ENCODE measurements at places on chromosomes 3 and 15. TPM values are rescaled to one million over a fixed set of nuclear protein-coding genes. Genes with fewer than 3 reads are reported as not detected.
A peak's percentile ranks its signal among the peaks of the same experiment; 100 is the strongest.

The FILIP1L gene
- total RNA-seq, result 17.6 TPM

The TAMM41 gene
- 33.7 TPM for total RNA-seq

The ARRDC4 gene
- 19.0 TPM for total RNA-seq

The ST3GAL6 gene
- total RNA-seq, result 9.9 TPM

The NKIRAS1 gene
- total RNA-seq, result 11.9 TPM

The SLC38A3 gene
- not detected for total RNA-seq

The CAV3 gene
- total RNA-seq, result not detected

The CSPG4 gene
- 10.0 TPM for total RNA-seq

The PCYT1A gene
- 128 TPM for total RNA-seq

The B3GALNT1 gene
- 10.9 TPM for total RNA-seq

The MTFMT gene
- 25.9 TPM for total RNA-seq

The PRR20G gene
- not detected for total RNA-seq

The USP19 gene
- total RNA-seq, result 59.5 TPM

The PRRT3 gene
- 2.4 TPM for total RNA-seq

The VEPH1 gene
- total RNA-seq, result 2.4 TPM

The TRPM1 gene
- not detected for total RNA-seq

DNA sequence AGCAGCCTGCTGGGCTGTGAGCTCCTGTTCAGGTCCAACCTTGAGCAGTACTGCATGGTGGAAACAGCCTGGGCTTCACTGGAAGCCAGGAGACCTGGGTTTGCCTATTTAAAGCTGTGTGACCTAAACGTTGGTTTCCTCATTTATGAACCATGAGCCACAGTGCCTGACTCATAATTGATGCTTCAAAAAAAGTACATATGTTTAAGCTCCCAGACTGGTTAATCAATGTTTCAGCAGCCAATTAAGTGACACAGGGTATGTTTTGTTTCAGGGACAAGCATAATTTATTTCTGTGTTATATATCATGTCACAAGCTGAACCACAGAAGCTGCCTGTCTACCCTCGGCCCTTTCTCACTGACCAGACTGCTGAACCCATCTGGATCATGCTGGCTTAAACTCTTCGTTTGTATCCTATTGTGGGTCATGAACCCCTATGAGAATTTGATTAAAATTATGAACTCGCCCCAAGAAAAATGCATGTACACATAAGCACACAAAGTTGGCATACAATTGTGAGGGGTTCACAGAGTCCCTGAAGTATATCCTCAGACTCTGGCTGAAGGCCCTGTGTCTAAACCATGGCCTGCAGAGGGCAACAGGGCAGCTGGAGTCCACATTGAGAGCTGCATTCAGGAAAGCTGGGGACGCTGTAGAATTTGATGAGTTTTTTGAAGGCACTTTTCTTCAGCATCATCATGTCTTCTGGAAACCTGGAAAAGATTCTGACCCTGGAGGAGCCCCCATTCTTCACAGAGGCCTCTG is 23.7 kb downstream of the HDC start:
- H3K4me1 ChIP-seq, result no peaks in the 10 kb centered on the region
- DNase-seq, result no peak
- no peaks in the 10 kb centered on the region for H3K36me3 ChIP-seq

DNA sequence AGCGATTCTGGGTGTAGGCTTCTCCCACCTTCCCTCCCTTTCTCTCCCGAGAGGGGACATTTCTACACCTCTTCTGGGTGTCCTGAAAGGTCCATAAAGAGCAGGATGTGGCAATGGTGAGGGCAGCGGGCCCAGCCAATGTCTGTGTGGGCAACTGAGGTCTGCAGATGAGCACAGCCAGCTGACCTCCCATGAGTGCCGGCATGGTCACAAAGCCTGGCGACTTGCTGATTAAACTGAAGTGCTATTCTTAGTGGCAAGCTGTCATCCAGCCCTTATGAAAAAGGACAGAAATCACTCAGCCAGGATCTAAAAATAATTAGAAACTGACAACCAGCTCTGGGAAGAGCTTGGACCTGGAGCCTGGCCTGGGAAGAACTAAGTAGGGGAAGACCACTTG is 124.3 kb upstream of the RGMA start:
- no peaks in the 10 kb centered on the region for H3K4me1 ChIP-seq
- no peaks in the 10 kb centered on the region for H3K36me3 ChIP-seq
- H3K4me3 ChIP-seq, result no peak overlapping the region
- H3K27ac ChIP-seq, result no peak overlapping the region
- no peak for DNase-seq

GRCh38 chr3:147614210-147614609 is 205.0 kb downstream of the ZIC1 start:
- DNase-seq, result no peak
- no peaks in the 10 kb centered on the region for H3K27me3 ChIP-seq
- H3K36me3 ChIP-seq, result no peaks in the 10 kb centered on the region
- no peak overlapping the region for H3K27ac ChIP-seq
- H3K4me3 ChIP-seq, result no peak overlapping the region

GRCh38 chr3:129602730-129603560 is 3.5 kb downstream of the PLXND1 start:
- H3K27me3 ChIP-seq, result peaks cover 10% of the 10 kb centered on the region
- H3K4me1 ChIP-seq, result peaks cover 93% of the 10 kb centered on the region
- peak overlapping the region; percentile 88 for H3K27ac ChIP-seq
- H3K4me3 ChIP-seq, result peak overlapping the region; percentile 71
- DNase-seq, result no peak
- no peaks in the 10 kb centered on the region for H3K36me3 ChIP-seq

DNA sequence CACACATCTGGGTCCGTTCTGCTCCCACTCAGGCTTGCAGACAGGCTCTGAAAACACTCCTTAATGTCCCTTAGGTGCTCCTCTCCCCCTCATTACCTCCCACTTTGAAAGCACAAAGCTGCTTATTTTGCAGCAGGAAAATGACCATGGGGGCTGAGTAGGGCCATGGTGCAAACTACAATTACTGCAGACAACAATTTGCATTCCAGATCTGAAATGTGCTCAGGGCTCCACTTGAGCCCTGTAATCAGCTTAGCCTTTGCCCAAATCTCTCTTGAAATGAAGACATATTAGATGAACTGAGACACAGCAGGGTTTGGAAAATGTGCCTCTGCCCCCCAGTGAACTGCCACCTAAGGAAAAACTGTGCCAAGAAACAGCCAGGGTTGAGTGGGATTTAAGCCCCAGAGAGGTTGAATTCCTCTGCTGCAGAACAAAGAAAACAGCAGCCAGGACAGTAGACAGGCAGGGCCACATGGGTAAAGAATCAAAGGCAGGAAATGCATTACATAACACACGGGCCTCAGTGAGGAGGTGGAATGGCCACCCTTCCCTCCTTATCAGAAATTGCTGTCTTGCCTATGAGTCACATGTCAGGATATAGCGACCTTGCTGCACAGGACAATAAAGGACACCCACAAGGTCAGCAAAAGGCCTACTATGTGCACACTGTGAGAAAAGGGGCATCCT is 126.8 kb upstream of the ARHGEF3 start:
- H3K4me1 ChIP-seq, result peaks cover 45% of the 10 kb centered on the region
- no peaks in the 10 kb centered on the region for H3K36me3 ChIP-seq
- DNase-seq, result no peak
- H3K27ac ChIP-seq, result peak overlapping the region; percentile 53
- no peaks in the 10 kb centered on the region for H3K27me3 ChIP-seq
- H3K4me3 ChIP-seq, result no peak overlapping the region

DNA sequence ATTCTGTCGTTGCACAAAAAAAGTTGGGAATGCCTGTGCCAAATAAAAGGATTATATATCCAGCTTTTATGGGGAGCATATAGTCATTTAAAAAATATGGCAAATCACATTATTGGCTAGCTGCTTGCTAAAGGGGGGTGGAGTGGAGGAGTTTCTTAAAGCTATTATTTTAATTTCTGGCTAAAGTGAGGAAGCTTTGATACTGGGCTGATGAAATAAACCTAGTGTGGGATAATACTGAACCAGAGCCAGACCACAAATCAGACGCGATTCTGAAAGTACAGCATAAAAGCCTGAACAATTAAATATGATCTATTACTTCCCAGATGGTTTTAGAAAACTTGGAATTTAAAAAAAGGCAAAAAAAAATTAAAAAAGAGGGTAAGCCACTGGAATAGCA is 14.4 kb downstream of the POLR2M start:
- no peaks in the 10 kb centered on the region for H3K4me1 ChIP-seq
- no peak overlapping the region for H3K27ac ChIP-seq
- no peaks in the 10 kb centered on the region for H3K27me3 ChIP-seq
- no peak for DNase-seq

DNA sequence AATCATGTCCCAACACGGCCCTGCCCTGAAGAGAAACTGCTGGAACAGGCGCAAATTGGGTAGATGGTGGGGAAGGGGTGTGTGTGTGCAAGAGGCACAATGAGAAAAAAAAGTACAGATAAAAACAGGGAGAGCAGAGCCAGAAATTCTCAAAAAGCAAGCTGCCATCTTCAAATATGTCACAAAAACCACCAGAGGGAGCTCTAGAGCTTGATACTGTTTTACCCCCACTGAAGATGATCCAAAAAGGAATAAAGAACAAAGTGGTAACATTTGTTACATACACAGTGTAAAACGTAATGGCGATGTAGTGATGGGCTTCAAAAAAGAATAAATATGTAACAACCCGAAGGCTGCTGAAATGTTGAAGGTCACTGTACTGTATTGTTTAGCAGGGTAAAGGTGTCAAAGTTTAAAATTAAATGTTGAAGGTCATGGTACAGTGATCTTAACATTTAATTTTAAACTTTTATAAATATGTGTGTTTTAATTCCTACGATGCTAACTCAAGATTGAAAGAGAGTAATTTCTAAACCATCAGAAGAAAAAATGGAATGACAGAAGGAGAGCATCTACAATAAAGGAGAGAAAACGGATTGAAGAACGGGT is 6.0 kb downstream of the SNRPA1 start:
- H3K27me3 ChIP-seq, result no peaks in the 10 kb centered on the region
- peaks cover 31% of the 10 kb centered on the region for H3K4me1 ChIP-seq
- peaks cover 83% of the 10 kb centered on the region for H3K36me3 ChIP-seq
- no peak overlapping the region for H3K27ac ChIP-seq

GRCh38 chr3:47370887-47371697 is 9.7 kb upstream of the PTPN23 start:
- H3K4me1 ChIP-seq, result no peaks in the 10 kb centered on the region
- no peaks in the 10 kb centered on the region for H3K36me3 ChIP-seq
- H3K27me3 ChIP-seq, result peaks cover 11% of the 10 kb centered on the region
- H3K27ac ChIP-seq, result no peak overlapping the region
- no peak overlapping the region for H3K4me3 ChIP-seq

DNA sequence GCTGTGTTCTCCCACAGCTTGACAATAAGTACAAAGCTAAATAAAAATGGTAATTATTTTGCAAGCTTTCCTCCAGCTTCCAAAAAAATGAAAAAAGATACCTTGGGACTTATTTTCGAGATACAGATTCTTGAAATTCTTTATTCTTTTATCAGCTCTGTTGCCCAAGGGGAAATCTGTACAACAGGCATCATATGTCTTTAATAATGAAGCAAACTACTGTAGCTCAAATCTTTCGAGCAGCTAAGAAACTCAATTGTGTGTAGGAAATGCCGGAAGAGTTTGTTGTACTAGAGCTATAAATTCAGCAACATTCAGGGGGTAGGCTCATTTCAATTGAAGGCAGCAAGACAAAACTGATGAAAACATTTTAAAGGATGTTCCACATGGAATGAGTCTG is 297.7 kb downstream of the GBE1 start:
- no peak overlapping the region for H3K4me3 ChIP-seq
- no peaks in the 10 kb centered on the region for H3K27me3 ChIP-seq
- H3K4me1 ChIP-seq, result no peaks in the 10 kb centered on the region
- no peak overlapping the region for H3K27ac ChIP-seq

DNA sequence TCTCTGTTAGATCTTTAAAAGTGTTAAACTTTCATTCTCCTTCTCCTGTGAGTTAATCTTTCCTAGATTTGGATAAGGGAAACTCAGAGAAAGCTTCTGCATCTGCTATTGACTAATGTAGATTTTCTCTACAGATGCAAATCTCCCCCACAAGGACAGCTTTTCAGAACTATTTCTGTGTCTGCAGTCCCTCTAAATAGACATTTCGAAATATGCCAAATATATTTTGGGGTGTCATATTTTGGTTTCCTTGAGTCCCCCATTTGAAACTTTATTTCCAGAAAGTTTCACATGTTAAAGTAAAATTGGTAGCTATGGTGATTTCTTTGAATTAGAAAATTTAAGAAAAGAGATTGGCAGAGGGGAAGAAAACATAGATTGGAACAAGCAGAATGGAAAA is 852.3 kb upstream of the ALCAM start:
- no peaks in the 10 kb centered on the region for H3K36me3 ChIP-seq
- no peak overlapping the region for H3K27ac ChIP-seq

- H3K27ac ChIP-seq, result peak overlapping the region; percentile 93
- peaks cover 52% of the 10 kb centered on the region for H3K4me1 ChIP-seq
- H3K4me3 ChIP-seq, result peak overlapping the region; percentile 53
- no peaks in the 10 kb centered on the region for H3K36me3 ChIP-seq
Measured at GRCh38 chr3:126982126-126982470, 817 bp upstream of the PLXNA1 start.

DNA sequence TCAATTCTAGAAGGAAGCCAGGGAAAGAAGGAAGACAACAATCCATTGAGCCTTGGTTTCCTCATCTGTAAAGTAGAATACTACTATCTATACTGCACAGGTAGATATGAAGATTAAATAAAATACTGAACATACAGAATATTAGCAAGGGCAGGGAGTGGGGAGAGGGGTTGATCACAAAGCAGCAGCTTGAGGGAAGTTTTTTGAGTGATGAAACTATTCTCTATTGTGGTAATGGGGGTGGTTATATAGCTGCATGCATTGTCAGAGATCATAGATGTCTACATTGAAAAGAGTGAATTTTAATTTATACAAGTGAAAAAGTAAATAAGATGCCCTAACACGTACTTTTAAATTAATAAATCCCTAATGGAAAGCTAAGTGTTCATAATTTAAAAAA is 242.6 kb upstream of the LRTM1 start:
- no peaks in the 10 kb centered on the region for H3K4me1 ChIP-seq
- DNase-seq, result no peak
- H3K27me3 ChIP-seq, result no peaks in the 10 kb centered on the region
- H3K27ac ChIP-seq, result no peak overlapping the region
- no peaks in the 10 kb centered on the region for H3K36me3 ChIP-seq

- no peaks in the 10 kb centered on the region for H3K36me3 ChIP-seq
- no peaks in the 10 kb centered on the region for H3K27me3 ChIP-seq
- peak within 1 kb of the TSS; percentile 63 for H3K4me3 ChIP-seq
- peak; percentile 82 for DNase-seq
Measured at GRCh38 chr15:80152896-80153876, at the start of gene FAH. Gene FAH, plus strand, starts transcription at chr15:80152999. Its CDS starts 56 bp downstream, at chr15:80153055.

GRCh38 chr3:132504375-132504933 is 87.2 kb downstream of the DNAJC13 start:
- DNase-seq, result no peak
- no peak overlapping the region for H3K27ac ChIP-seq
- H3K4me3 ChIP-seq, result no peak overlapping the region
- no peaks in the 10 kb centered on the region for H3K27me3 ChIP-seq
- peaks cover 100% of the 10 kb centered on the region for H3K36me3 ChIP-seq

DNA sequence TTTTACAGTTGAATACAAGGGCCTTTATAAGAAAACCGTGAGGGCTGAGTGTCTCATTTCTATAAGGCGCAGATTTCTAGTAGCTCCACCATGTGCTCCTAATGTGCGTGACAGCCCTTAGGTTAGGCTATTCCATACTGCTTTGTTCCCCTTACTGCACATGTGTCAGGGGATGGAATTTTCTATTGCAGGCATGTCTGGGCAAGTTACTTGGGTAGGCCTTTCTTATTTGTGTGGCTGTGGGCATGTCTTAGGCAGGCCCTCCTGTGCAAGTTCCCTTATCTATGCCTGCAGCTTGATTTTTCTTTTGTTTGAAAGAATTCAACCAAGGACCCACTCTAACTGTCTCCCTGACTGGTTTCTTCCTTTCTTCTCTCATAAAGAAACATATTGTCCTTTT is 434.2 kb upstream of the CNTN3 start:
- H3K27me3 ChIP-seq, result no peaks in the 10 kb centered on the region
- no peaks in the 10 kb centered on the region for H3K36me3 ChIP-seq
- no peaks in the 10 kb centered on the region for H3K4me1 ChIP-seq
